ENCODE measurements at places on chromosomes 13 and 19.

DNA sequence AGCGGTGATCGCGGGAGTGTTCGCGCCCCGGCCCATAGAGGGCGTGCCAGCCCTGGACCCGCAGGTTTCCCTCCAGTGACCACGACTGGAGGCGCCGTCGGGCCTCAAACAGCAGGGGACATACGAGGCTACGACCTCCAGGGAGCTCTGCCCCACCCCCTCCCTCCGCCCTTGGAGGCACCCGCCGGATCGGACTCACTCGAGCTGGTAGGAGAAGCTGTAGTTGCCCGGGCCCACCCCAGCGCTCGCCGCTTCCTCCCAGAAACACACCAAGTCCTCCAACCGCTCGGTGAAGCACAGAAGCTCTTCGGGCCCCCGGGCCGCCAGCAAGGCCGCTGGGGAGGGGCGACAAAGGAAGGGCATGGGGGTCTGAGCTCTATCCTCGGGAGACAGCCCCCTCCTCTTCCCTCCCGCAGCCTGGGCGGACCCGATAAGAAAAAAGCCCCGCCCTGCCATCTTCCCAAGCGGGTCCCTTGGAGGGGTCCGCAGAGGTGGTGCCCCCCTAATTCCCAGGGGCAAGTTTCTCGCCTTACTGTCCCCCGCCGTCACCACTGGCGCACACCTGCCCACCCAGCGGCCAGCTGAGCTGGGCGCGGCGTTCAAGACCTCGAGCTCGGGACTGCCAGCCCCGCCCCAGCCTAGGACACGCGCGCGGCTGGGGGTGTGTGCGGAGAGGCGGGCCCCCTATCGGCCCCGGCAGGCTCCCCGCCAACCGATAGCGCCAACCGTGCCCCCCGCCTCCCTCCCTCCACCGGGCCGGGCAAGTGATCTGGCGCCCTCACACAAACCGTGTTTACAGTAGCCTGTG lies 1.0 kb downstream of the EPOR start:
- peak; percentile 26 for DNase-seq

DNA sequence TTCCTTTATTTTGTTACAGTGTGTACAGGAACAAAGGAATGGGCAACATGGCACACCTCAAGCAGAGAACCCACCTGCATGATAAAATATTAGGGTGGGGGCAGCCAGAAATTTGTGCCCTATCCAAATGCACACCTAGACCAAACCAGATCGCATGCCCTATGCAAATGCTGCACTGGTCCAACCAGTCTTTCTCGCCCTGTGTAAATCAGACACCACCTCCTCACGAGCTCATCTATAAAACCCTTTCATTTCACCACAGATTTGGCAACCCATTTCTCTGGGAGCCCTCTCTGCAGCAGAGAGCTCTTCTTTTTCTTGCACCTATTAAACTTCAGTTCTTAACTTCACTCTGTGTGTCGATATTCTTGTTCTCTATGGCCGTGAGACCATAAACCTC lies 1559.2 kb downstream of the SLITRK1 start:
- no peak for DNase-seq

GRCh38 chr19:35069696-35070095 lies 28.2 kb downstream of the HPN start:
- no peak for DNase-seq

DNA sequence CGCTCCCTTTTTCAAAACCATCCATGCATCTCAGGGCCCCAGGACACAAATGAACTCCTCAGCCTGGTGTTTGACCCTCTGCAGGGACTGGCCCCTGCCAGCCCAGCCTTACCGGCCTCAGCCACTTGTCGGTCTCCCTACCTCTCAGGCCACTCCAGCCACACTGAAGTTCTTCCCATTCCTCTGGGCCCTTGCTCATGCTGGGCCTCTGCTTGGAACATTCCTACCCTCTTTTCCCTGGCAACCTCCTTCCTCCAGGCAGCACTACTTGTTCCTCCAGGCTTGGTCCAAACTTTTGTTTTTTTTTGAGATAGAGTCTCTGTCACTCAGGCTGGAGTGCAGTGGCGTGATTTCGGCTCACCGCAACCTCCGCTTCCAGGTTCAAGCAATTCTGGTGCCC lies 7.6 kb upstream of the EGLN2 start:
- DNase-seq = no peak

DNA sequence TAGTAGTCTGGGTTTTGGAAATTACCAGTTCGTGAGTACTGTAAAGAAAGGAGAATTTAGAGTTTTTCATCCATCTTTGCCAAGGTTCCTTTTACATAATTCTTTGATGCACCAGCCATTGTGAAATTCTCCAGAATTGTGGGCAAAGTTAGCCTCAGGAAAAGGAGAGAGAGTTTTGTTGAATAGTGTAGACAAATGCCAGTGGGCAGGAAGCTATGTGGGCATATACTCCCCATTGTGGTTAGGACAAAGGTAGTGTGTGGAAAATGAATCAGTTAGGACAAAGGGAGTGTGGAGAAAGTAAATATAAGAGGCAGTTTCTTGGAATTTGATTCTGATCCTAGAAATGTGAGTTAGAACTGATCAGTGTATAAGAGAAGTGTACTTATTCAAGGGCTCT lies 67.9 kb downstream of the PCCA start:
- no peak for DNase-seq

- DNase-seq = no peak
These were observed 18.5 kb upstream of the C19orf33 start for GRCh38 chr19:38285567-38285966.

GRCh38 chr13:75647126-75647784 lies 11.1 kb downstream of the LMO7 start:
- DNase-seq = no peak

- DNase-seq = no peak
These were observed 182.2 kb downstream of the KDM4B start for GRCh38 chr19:5150902-5151741.

DNA sequence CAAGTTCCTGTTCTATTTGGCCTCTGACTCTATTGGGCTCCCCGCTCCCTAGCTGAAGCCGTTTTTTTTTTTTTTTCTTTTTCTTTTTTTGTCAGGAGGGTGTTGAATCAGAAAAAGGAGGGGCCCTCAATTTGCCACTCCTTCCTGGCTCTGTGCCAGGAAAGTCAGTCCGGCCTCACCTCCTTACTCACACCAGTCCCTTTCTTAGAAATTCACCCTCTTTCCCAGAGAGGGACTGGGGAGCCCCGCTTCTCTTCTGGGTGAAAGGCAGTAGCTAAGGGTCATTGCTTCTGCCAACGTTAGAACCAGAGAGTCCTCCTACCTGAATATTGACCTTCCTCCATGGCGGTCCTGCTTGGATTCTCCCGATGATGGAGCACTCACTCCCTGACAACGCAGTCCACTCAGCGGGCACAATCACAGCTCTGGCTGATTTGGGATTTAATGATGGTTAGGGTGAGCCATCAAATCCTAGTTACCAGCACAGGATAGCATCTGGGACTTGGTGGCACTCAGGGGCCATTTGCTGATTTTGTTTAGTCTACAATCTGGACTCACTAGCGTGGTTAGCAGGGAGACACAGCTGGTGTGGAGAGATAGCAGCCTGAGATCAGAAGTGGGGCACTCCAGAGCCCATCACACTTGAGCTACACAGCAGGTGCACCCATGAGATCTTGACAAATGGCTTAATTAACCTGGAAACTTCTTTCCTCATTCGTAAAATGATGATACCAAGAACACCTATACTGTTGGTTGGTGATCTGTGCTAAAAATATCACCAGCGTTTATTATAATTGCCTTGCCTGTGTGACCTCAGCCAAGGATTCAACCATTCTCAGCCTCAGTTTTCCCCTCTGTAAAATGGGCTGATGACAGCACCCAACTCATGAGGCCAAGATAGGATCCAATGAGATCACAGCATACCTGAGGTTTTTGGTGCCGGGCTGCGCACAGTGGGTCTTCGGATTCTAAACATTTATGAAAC lies 2.2 kb downstream of the FCER2 start:
- DNase-seq = no peak

DNA sequence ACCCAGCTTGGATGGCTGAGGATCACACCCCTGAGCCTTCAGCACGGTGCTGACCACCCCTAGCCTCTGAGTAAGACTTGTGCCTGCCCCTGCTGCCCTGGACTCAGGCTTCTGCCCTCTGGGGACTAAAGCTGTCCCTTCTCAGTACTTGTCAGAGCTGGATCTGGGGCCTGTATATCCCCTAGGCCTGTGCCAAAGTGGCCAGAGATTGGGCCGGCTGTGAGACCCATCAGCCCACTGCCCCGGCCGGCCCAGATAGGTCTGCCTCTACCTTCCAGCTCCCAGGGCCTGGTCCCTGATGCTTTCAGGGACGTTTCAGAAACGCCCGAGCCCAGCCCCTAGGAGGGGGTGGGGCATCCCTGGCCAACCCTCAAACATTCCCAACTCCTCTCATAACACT lies 137.8 kb downstream of the ZDHHC20 start:
- DNase-seq = no peak

Data from bone marrow (tissue), 2 donors.